Foreskin fibroblast (primary cell): ENCODE measurements at places on chromosomes 7 and 10.

DNA sequence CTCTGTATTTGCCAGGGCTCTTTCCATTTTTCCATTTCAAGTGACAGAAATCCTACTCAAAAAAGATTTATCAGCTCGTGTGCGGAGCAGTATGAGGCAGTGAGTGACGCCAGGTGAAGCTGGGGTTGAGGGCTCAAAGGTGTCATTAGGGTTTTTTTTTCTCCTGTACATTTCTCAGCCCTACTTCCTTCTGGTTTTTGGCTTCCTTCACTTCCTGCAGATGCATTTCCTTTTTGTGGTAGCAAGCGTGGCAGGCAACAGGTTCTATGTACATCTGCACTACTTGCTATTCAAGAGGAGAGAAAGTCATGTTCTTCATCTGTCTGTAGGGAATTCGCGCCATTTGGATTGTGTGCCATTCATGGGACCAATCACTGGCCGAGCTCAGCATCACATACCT is 52.8 kb upstream of the AOAH start:
- no peak for DNase-seq

GRCh38 chr7:141231018-141231792 is 157.3 kb downstream of the TMEM178B start:
- DNase-seq, result no peak

DNA sequence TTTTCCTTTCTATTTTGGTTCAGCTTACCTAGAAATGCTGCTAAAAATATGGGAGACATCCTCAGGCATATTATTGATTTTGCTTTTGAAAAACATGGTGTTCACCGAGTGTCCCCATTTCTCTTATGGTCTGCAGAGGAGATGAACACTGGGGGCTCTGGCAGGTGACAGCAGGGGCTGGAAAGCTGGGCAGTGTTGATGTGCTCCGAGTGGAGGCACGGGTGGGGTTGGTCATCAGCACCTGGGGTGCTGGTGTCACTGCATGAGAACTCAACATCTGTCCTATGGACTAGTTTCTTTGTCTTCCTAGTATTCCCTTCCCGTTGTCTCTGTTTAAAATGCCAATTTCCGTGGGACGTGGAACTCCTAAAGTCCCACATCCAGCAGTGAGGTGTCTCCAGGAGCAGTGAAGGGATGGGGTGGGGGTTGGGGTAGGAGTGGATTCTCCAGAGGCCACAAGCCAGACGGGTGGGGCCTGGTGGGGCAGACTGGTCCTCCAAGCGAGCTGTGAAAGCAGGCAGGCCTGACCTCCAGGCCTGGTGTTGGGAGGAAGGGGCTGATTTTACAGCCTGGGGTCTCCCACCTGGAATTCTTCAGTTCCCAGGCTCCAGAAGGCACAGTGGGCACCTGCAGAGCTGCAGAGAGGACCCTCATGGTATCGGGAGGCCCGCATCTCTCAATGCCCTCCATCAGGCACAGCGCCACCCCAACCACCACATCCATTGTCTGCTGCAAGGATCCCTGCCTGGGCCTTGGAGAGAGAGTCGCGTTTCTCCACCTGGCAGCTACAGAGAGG is 24.4 kb downstream of the ZNF775 start:
- DNase-seq, result no peak

DNA sequence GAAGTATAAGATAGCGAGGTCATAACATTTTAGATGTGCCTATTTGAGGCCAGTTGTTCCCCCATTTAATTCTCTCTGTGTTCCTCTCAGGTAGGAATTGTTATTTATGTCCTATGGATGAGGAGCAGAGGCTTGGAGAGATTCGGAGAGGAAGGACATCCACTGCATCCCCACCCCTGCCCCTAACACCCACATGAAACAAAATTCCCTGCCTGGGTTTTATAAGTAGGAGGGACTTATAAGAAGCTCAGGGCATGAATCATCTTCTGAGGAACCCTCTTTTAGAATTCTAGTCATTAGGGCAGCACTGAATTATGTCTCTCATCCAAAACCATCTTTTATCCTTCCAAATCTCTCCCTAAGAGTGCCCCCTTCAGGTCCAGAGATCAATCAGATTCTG is 5.0 kb downstream of the CHAT start:
- no peak for DNase-seq

DNA sequence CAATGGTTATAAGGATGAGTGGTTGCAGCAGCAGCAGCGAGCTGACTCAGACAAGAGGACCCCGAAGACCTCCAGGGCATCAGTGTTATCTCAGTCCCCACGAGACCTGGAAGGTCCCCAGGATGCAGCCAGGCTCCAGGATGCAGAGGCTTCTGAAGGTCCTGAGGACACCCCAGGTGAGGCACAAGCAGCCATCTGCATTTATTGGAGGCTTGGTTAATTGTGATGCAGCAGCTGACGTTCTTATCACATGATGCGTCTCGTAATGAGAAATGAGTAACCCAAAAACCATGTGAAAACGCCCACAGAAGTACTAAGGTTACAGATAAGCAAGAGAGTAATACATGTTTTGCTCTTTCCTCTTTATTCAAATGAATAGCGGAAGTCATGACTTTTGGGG is 17.4 kb downstream of the C7orf57 start:
- peak; percentile 10 for DNase-seq
